ENCODE measurements at places on chromosomes 12 and 14. TPM values are rescaled to one million over a fixed set of nuclear protein-coding genes. Genes with fewer than 3 reads are reported as not detected.

- DNase-seq: no peak
These were observed 71.4 kb upstream of the GNPNAT1 start for GRCh38 chr14:52862632-52863333.

GRCh38 chr14:103078420-103078749 is 5.6 kb upstream of the LBHD2 start:
- DNase-seq: peak; percentile 78

DNA sequence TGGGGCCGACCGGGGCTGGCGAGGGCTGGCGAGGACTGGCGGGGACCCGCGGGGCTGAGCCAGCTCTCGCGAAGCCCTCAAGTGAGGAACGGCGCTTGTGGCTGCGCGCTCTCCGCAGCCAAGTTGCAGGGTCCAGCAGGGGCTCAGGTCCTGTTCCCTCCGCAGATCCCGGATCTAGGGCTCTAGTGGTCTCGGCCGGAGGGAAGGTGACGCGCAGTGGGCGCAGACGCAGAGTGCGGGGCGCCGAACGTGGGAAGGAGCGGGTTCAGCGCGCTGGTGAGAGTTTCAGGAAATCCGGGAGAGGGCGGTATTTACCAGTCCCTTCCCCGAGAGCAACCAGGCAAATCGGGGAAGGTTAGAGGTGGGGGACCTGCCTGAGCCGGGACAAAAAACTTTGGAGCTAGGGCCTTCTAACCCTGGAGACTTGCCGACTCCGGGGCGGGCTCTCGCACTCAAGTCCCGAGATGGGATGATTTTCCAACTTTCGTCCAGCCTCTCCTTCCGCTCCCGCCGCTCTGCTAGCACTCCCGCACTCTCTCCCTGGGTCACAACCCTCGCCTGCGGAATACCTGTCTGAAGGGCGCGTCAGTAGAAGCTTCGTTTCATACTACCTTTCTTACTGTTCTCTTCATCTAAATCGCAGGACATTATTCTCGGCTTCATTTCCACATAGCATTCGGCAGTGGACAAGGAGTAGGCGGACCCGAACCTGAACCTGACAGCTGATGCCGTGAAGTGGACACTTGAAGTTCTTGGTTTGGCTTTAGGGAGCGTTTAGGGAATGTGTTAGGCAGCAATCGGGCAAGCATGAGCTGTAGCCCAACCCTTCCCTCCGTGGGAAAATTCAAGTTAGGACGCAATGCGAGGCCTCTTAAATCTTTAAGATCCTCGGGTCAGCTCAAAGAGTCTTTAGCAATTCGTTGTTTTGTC is 13.6 kb upstream of the PAX9 start:
- DNase-seq: no peak

DNA sequence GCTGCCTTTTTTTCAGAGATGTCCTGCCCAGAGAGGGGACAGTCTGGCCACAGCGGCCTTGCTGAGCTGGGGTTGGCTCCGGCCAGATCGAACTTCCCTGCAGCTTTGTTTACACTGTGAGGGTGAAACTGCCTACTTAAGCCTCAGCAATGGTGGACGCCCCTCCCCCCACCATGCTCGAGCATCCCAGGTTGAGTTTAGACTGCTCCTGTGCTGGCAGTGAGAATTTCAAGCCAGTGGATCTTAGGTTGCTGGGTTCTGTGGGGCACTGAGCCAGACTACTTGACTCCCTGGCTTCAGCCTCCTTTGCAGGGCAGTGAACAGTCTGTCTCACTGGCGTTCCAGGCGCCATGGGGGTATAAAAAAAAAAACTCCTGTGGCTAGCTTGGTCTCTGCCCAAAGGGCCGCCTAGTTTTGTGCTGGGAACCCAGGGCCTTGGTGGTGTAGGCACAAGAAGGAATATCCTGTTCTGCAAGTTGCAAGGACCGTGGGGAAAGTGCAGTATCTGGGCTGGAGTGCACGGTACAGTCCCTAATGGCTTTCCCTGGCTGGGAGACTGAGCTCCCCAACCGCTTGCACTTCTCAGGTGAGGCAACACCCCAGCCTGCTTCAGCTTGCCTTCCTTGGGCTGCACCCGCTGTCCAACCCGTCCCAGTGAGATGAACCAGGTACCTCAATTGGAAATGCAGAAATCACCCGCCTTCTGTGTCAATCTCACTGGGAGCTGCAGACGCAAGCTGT is 79.1 kb downstream of the LRIG3 start:
- no peak for DNase-seq

ADAM20 gene
- total RNA-seq: 1.2 TPM

All from activated T-cell treated with anti-CD3 and anti-CD28 coated beads, Interleukin-2, amount 50 U/mL, for 72 hours (primary cell).